Dermis blood vessel endothelial cell (primary cell): ENCODE measurements at places on chromosomes 4 and X.

DNA sequence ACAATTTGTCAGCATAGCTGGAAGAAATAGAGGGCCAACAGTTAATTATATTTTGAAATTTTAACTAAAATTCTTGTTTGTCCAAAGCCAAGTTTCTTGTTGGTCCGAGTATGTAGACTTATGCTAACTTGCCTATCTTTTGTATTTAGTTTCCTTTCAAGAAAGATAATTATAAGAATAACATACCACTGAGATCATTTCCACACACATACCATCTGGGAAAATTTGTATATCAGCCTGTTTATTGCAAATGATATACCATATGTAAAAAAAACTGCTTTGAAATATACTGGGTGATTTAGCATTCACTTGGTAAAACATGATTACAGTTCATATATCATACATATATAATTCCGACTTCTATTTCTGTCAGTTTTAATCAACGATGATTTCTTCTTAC lies 84.7 kb upstream of the ANKRD50 start:
- no peak for DNase-seq

DNA sequence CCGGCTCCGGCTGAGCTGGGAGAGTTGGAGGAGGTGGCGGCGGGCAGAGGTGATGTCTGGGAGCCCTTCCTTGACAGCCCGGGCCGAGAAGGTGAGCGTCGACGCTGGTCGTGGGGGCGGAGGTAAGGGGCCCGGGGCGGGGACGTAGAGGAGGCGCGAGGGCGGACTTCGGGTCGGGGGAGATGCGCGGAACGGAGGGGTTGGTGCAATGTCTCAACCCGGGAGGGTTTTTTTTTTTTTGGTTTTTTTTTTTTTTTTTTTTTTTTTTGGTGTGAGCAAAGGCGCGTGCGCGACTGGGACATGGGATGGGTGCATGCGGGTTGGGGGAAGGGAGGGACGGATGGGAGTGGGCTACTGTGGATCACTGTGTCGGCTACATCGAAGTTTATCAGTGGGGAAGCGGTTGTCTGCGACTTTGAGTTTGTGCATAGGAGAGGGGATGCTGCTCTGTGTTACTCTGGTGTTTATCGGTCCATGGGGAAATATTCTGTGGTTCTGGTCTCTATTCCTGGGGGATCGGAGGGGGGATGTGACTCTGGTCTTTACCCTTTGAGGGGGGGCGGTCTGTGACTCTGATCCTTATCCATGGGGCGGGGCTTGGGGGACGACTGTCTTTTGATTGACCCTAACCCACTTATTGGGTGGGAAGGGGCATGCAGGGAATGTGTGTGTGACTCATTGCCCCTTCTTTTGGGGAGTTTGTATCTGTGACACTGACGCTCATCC lies 537 bp downstream of the RBM10 start:
- DNase-seq, result no peak

GRCh38 chr4:8478801-8479744 lies 38.5 kb downstream of the TRMT44 start:
- DNase-seq, result no peak

- DNase-seq, result peak; percentile 93
These were observed 304.5 kb upstream of the DIPK2B start for GRCh38 chrX:45505214-45505613.

GRCh38 chrX:78237127-78237526 lies 90.3 kb downstream of the CYSLTR1 start:
- DNase-seq, result no peak

GRCh38 chr4:136812100-136812880 lies 720.0 kb downstream of the PCDH18 start:
- DNase-seq, result no peak
